ENCODE measurements at places on chromosomes 1 and 21. TPM values are rescaled to one million over a fixed set of nuclear protein-coding genes. Genes with fewer than 3 reads are reported as not detected.

GRCh38 chr1:57696904-57697303 is 273.0 kb upstream of the DAB1 start:
- H3K27me3 ChIP-seq = peaks cover 2% of the 10 kb centered on the region
- no peak for DNase-seq
- no peak overlapping the region for H3K27ac ChIP-seq
- no peaks in the 10 kb centered on the region for H3K36me3 ChIP-seq
- no peaks in the 10 kb centered on the region for H3K4me1 ChIP-seq

DNA sequence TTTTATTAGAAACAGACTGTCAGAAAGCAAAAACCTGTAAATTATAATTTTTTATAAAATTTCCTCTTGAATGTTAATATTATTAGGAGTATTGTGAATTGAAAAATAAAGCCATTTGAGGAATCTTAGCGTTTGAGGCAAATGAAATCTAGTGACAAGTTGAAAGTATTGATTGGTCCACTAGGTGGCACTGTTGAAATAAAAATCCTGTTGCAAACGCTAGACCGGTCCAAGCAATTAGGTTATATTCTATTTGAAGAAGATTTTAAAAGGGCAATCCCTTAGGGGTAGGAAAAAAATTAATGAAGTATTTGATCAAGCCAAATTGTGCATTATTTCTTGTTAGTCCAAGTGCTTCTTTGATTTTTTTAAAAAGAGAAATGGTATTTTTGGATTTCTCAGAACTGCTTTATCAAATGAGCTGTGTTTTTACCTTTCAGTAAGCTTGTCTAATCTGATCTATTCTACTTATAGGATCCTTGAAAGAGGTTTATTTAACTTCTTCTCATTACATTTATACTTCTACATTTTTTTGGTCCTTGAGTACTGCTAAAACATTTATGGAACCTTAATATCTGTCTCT is 57.7 kb downstream of the ATG4C start:
- H3K4me3 ChIP-seq = no peak overlapping the region
- H3K36me3 ChIP-seq = peaks cover 2% of the 10 kb centered on the region
- H3K27me3 ChIP-seq = no peaks in the 10 kb centered on the region
- no peak overlapping the region for H3K27ac ChIP-seq
- DNase-seq = no peak

DNA sequence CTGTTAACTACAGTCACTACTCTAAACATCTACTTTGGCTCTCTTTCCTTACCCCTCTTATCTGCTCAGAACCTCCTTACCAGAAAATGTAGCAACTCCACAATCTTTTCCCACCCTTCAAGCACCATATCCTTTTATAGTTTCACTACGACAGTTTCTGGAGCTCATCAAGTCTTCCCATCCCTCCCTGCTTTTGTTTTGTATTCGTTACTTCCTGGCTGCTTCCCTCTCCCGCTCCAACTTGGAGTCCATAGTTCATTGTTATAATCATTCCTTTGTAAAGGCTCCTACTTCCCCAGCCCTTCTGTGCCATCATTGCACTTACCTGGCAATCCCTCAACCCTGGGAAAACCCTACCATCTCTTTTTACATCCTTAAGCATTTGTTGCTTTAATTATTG is 18.0 kb downstream of the MPZL1 start:
- H3K27me3 ChIP-seq = no peaks in the 10 kb centered on the region
- DNase-seq = no peak
- H3K27ac ChIP-seq = no peak overlapping the region
- peaks cover 30% of the 10 kb centered on the region for H3K36me3 ChIP-seq

DNA sequence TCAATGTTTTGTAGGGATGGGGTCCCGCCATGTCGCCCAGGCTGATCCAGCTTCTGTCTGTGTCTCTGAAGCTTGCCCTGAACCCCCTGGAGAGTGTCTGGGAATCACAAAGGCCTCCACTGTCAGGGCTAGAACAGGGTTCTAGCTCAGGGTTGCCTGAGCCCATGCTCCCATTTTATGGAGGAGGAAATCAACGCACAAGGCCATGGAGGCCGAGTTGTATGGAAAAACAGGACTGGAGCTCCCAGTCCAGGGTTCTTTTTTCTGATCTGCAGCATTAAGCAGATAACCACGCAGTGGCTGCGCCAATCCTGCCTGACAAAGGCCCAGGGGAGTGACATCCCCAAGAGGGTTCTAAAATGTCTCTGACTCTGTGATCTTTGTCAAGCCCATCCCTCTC is 67.6 kb upstream of the NBPF3 start:
- H3K36me3 ChIP-seq = no peaks in the 10 kb centered on the region
- H3K27ac ChIP-seq = no peak overlapping the region
- H3K4me3 ChIP-seq = no peak overlapping the region
- H3K27me3 ChIP-seq = no peaks in the 10 kb centered on the region

DNA sequence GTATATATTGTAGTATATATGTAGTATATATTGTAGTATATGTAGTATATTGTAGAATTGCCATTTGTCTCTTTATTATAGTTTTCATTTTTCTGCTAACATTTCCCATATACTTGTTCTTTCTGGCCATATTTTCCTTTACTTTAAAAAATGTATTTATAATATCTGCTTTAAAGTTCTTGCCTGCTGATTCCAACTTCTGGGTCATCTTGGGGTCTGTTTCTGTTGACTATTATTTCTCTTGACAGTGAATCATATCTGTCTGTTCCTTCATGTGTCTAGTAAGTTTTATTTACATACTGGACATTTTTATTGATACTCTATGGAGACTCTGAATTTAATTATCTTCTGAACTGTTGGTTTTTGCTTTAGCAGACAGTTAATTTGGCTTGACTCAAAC is 45.9 kb downstream of the MARK1 start:
- no peak for DNase-seq
- H3K4me1 ChIP-seq = no peaks in the 10 kb centered on the region
- H3K27me3 ChIP-seq = no peaks in the 10 kb centered on the region
- no peak overlapping the region for H3K27ac ChIP-seq
- no peak overlapping the region for H3K4me3 ChIP-seq

DNA sequence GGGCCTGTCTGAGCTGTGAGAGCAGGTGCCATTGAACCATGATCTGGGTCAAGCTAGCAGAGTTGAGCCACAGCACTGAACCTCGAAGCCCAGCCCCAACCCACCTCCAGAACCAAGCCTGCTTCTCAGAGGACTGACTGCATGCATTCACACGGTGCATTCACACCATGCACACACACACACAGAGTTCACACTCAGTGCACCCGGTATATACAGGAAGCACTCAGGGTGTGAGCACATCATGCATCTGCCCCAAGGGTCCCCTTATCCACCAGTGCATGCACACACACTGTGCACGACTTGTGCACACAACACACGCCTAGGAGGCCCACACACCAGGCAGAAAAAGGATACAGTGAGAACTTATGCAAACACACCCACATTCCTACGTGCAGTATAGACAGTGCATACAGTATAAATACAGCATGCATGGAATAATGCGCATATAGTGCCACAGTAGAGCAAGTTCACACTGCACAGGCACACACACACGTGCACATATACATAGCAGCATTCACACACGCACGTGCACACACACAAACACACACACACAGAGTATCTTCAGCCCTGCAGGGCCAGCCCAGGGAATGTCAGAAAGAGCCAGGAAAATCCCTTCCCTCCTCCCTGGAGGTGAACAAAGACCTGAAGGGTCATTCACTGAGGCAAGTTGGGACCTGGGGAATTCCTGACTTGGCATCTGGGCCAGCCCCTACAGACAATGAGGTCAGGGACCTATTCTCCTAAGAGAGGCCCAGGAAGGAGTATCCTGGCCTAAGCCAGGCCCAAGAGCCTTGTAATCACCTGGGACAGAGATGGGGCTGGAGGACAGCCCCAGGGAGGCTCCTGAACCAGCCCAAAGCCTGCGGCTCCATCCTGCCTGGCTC is 42.1 kb downstream of the CAMK2N1 start:
- peaks cover 24% of the 10 kb centered on the region for H3K27me3 ChIP-seq
- no peak for DNase-seq
- H3K36me3 ChIP-seq = no peaks in the 10 kb centered on the region
- H3K4me3 ChIP-seq = no peak overlapping the region
- no peak overlapping the region for H3K27ac ChIP-seq
- no peaks in the 10 kb centered on the region for H3K4me1 ChIP-seq

DNA sequence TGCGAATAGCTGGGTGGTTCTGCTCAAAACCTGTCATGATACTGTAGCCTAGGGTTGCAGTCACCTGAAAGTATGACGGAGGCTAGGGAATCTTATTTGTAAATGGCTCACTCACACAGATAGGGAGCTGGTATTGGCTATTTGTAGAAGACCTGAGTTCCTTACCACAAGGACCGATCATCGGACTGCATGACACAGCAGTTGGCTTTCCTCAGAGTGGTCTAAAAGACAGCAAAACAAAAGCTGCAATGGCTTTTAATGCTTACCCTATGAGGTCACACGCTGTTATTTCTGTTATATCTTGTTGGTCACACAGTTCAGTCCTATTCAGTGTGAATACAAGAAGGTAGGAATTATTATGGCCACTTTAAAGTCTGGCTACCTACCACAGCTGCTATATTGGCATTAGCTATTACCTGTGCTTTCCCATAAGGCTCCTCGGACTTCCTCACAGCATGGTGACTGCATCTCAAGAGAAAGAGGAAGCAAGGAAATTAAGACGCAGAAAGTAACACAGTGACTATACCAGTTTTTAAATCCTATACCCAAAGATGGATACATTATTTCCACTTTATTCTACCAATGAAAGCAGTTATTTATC is 68.4 kb upstream of the LRRC7 start:
- no peak for DNase-seq
- H3K4me1 ChIP-seq = peaks cover 2% of the 10 kb centered on the region
- H3K27ac ChIP-seq = no peak overlapping the region
- H3K4me3 ChIP-seq = no peak overlapping the region

- no peak for DNase-seq
- no peaks in the 10 kb centered on the region for H3K27me3 ChIP-seq
- peaks cover 35% of the 10 kb centered on the region for H3K36me3 ChIP-seq
- H3K4me3 ChIP-seq = no peak overlapping the region
These were observed 88.7 kb downstream of the HLCS start for GRCh38 chr21:36877741-36878140.

- no peak overlapping the region for H3K27ac ChIP-seq
- H3K36me3 ChIP-seq = no peaks in the 10 kb centered on the region
- H3K4me3 ChIP-seq = no peak overlapping the region
- no peaks in the 10 kb centered on the region for H3K27me3 ChIP-seq
- DNase-seq = no peak
These were observed 145.3 kb downstream of the NTNG1 start for GRCh38 chr1:107286125-107286524.

TNFSF18 gene
- 3.7 TPM for total RNA-seq

DNA sequence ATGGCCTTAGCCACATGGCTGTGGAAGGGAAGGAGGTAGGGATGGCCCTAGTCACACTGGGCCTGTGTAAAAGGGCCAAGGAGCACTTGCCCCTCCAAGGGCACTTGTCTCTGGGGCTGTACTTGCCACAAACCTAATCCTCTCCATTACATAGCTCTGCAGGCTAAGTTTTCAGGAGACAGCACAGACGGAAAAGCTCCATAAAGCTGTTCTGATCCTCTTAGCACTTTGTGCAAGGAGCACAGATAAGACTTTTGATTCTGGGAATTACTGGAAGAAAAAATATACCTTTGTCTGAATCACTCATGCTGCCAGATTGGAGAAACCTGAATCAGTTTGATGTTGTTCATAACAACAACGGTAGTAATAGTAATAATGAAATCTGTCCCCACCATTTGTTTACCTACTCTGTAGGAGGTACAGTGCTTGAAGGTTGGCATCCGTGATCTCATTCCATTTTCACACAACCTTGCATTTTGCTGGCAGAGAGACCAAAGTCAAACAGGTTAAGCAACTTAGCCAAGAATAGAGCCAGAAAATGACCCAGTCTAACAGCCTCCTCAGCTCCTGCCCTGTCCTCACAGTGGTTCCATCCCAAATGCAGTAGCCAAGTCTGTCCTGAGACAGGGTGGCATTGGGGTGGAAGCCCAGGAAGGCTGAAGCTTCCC is 207.1 kb downstream of the ROR1 start:
- no peak overlapping the region for H3K4me3 ChIP-seq
- H3K27me3 ChIP-seq = no peaks in the 10 kb centered on the region
- H3K36me3 ChIP-seq = peaks cover 4% of the 10 kb centered on the region
- peak overlapping the region; percentile 21 for H3K27ac ChIP-seq

DNA sequence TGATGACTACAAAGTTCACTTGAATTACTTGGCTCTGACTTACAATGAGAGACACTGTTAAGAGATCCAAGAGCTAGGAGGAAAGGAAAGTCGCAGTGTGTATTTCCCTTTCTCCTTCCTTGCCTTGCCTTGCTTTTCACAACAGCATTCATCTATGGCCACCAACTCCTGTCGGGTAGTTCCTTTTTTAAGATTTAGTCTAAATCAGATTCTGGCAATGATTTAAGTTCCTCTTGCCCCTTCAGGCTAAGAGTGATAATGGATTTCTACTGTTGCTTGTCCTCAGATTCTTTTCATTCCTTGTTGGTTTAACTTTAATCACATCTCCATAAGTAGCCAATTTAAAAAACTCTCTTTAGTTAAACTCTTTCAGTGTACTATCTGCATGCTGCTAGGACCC is 91.9 kb downstream of the GTF2B start:
- H3K4me1 ChIP-seq = peaks cover 6% of the 10 kb centered on the region
- H3K27ac ChIP-seq = no peak overlapping the region
- H3K27me3 ChIP-seq = no peaks in the 10 kb centered on the region
- H3K36me3 ChIP-seq = peaks cover 55% of the 10 kb centered on the region
- no peak for DNase-seq

- no peak for DNase-seq
- H3K4me1 ChIP-seq = peaks cover 63% of the 10 kb centered on the region
- H3K36me3 ChIP-seq = peaks cover 7% of the 10 kb centered on the region
- no peaks in the 10 kb centered on the region for H3K27me3 ChIP-seq
- H3K27ac ChIP-seq = no peak overlapping the region
These were observed 838.9 kb downstream of the USP25 start for GRCh38 chr21:16568661-16569060.

SFN gene
- 2.7 TPM for total RNA-seq

DNA sequence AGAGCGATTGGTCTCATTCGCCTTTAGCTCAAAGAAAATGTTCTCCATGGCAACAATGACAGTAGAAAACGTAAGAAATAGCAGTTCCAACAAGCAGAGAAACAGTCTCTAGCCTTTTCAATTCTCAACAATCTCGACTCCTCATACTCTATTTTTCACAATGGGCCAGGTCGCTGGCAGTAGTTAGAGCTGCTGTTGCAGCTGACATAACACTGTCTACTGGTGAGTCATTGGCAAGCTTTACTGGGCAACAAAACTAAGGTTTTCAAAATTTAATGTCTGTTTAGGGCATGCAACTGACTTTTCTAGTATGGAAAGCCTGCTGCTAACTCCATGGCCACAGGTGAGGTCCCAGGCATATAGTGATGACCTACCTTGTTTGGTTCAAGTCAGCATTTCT is 221.1 kb upstream of the KAZN start:
- no peaks in the 10 kb centered on the region for H3K36me3 ChIP-seq
- H3K4me1 ChIP-seq = no peaks in the 10 kb centered on the region
- no peak overlapping the region for H3K27ac ChIP-seq
- DNase-seq = no peak
- H3K4me3 ChIP-seq = no peak overlapping the region
- H3K27me3 ChIP-seq = peaks cover 20% of the 10 kb centered on the region

B3GALT2 gene
- 5.8 TPM for total RNA-seq

CRNN gene
- not detected for total RNA-seq

GRCh38 chr1:51982161-51982560 is 8.3 kb downstream of the RAB3B start:
- peaks cover 7% of the 10 kb centered on the region for H3K4me1 ChIP-seq
- H3K4me3 ChIP-seq = no peak overlapping the region
- DNase-seq = no peak
